AG20443 (cell line): ENCODE measurements at places on chromosomes 1 and 21.

DNA sequence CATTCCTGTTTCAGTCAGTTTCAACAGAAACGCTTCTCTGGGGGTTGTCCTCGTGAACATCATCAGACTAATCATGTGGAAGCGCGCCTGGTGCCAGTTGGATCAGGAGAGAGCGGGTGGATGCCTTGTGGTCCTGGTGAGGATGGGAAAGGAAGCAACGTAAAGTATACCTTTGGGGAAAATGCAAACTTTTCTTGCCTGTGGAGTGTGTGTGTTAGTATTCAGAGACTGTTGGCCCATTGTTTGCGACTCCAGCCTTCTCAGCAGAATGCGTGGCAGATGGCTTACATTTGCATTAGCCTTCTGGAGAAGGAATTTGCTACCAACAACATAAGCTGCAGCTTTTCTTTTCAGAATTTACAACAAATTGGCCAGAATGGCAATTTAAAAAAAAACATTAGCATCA is 173.9 kb downstream of the RWDD3 start:
- DNase-seq, result no peak

DNA sequence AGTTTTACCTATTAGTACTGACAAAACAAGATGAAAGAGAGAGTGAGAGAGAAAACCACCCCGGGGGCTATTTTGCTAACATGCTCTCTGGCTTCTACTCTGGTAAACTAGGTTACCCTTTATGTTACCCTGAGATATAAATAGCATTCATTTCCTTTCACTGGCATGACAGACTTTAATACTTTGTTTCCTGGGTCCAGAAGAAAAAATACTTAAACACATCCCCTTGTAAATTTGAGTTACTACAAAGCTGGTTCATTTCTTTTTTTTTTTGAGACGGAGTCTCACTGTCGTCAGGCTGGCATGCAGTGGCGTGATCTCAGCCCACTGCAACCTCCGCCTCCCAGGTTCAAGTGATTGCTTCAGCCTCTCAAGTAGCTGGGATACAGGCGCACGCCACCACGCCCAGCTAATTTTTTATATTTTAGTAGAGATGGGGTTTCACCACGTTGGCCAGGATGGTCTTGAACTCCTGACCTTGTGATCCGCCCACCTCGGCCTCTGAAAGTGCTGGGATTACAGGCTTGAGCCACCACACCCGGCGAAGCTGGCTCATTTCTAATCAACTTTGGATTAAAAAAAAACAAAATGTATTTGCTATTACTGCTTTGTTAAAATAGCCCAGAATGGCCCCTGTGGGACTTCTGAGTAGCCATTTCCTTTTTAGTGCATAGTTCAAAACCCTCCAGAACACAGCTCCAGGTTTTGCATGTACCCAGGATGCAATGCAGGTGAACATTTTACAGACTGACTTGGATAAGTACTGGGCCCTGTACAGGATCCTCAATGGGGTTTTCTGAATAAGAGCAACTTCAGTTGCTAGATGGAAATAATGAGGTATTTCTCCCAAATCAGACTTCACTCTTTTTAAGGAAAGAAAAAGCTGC is 20.6 kb downstream of the INPP5B start:
- no peak for DNase-seq

GRCh38 chr1:55636696-55637095 is 421.5 kb upstream of the USP24 start:
- DNase-seq, result no peak

GRCh38 chr21:29730281-29730680 is 209.5 kb downstream of the GRIK1 start:
- no peak for DNase-seq

- no peak for DNase-seq
Observed at GRCh38 chr1:225484657-225485214, 56.9 kb upstream of the LBR start.

DNA sequence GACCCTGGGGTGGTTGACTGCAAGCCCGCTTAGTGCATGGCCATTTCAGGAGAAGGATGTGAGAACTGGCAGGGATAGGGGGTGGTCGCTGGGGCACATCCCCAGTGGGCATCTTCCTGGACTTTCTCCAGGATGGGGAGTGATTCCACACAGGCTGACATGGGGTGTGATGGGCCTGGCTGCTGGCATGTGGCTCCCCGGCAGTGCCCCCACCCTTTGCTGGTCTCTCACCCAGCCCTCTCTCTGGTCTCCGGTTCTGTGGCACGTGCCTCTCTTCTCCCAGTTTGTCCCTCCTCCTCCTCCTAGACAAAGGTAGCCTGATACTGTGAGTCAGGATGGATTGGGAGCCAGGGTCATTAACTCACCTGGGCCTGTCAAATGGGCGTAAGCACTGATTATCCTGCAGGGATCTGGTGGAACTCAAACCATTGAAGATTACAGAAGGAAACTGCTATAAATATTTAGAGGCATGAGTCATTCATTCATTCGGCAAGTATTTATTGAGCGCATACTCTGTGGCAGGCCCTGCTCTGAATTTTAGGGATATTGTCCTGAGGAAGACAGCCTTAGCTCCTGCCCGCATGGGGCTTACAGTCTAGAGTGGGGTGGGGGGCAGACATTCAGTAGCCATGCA is 23.6 kb upstream of the EPS8L3 start:
- DNase-seq, result no peak

GRCh38 chr1:78303620-78304019 is 187.2 kb upstream of the PTGFR start:
- DNase-seq, result peak; percentile 91
